SK-N-SH (cell line): ENCODE measurements at places on chromosomes 3 and 15. TPM values are rescaled to one million over a fixed set of nuclear protein-coding genes. Genes with fewer than 3 reads are reported as not detected.

The TWF2 gene
- 157 and 188 TPM in 2 replicates for polyA plus RNA-seq

The PDZRN3 gene
- 7.9 and 10.3 TPM in 2 replicates for polyA plus RNA-seq

The SLC2A2 gene
- 0.59 and 0.63 TPM in 2 replicates for polyA plus RNA-seq

The MAN2A2 gene
- polyA plus RNA-seq, result 25.6 and 35.0 TPM in 2 replicates

The BFSP2 gene
- not detected in 2 replicates for polyA plus RNA-seq

The TMEM212 gene
- not detected in 2 replicates for polyA plus RNA-seq

The PLA2G4E gene
- polyA plus RNA-seq, result not detected in 2 replicates

The TEX9 gene
- 1.9 and 2.6 TPM in 2 replicates for polyA plus RNA-seq

The IRAK2 gene
- polyA plus RNA-seq, result 7.7 and 8.6 TPM in 2 replicates

The EOMES gene
- not detected in 2 replicates for polyA plus RNA-seq

The IDH3A gene
- polyA plus RNA-seq, result 33.2 and 34.0 TPM in 2 replicates

The P2RY14 gene
- not detected in 2 replicates for polyA plus RNA-seq

The SLC12A1 gene
- polyA plus RNA-seq, result not detected in 2 replicates

The CHL1 gene
- polyA plus RNA-seq, result not detected in 2 replicates

The TSPAN3 gene
- 409 and 600 TPM in 2 replicates for polyA plus RNA-seq

The SIDT1 gene
- 0.02 and 0.03 TPM in 2 replicates for polyA plus RNA-seq

The ZCWPW2 gene
- polyA plus RNA-seq, result 0.13 and 0.15 TPM in 2 replicates

The MYL3 gene
- not detected in 2 replicates for polyA plus RNA-seq

The GPR149 gene
- not detected in 2 replicates for polyA plus RNA-seq

The ARHGEF3 gene
- polyA plus RNA-seq, result 5.7 and 5.9 TPM in 2 replicates

The LINGO1 gene
- 0.29 and 0.56 TPM in 2 replicates for polyA plus RNA-seq

The CHDH gene
- 0.05 and 0.33 TPM in 2 replicates for polyA plus RNA-seq

The IFT57 gene
- 47.8 and 81.6 TPM in 2 replicates for polyA plus RNA-seq

The GOLGA8T gene
- polyA plus RNA-seq, result 0.06 TPM in 1 of 2 replicates, not detected in the other

The CDCP1 gene
- 2.7 and 3.6 TPM in 2 replicates for polyA plus RNA-seq

The SRGAP3 gene
- 2.8 and 3.0 TPM in 2 replicates for polyA plus RNA-seq

The LRRC31 gene
- polyA plus RNA-seq, result not detected in 2 replicates
